Fibroblast of skin of right biceps (primary cell): ENCODE measurements at places on chromosomes 1 and 21.

- DNase-seq = peak; percentile 79
Measured at GRCh38 chr1:231951374-231951773, 324.8 kb downstream of the DISC1 start.

- no peak for DNase-seq
Measured at GRCh38 chr21:41369920-41370839, 8.4 kb downstream of the MX2 start.

- no peak for DNase-seq
Measured at GRCh38 chr1:6352138-6352563, 41.4 kb downstream of the ACOT7 start.

DNA sequence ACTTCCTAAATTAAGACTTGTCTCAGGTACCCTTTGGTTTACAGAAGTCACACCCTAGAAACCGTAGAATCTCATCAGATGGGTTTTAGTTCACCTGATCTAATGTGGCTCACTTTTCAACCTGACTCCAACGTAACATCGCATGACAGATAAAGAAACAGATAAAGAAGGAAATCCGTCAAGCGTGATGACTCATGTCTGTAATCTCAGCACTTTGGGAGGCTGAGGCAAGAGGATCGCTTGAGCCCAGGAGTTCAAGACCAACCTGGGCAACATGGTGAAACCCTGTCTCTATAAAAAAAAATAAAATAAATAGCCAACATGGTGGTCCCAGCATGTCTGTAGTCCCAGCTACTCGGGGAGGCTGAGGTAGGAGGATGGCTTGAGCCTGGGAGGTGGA is 97.3 kb downstream of the SPSB1 start:
- no peak for DNase-seq

DNA sequence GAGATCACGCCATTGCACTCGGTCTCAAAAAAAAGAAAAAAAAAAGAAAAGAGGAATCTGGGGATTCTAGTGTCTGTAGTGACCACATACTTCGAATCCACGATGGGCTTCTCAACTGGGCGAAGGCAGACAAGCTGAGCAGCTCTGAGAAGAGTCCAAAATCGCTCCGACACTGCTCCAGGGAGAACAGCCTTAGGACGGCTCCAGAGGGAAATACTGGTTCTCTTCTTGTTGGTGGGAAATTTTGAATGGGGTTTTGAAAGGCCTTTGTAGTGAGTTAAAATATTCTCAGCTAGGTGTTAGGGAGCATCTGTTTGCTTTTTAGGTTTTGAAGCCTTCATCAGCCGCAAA is 18.3 kb upstream of the HJV start:
- DNase-seq = no peak

DNA sequence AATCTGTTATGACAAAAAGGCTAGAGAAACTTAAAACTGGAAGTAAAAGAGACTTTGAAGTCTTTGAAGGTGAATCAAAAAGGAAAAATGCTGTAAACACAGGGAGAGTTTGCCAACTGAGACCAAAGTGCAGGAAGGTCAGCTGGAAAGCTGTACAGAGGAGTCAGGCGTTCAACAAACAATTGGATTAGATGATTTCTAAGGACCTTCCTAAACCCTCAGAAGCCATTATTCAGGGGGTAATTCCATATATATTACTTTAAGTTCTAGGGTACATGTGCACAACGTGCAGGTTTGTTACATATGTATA is 156.8 kb downstream of the ZBTB18 start:
- no peak for DNase-seq

GRCh38 chr1:8862528-8862927 is 16.0 kb downstream of the ENO1 start:
- DNase-seq = no peak

- DNase-seq = no peak
Measured at GRCh38 chr1:75396745-75397144, 214.2 kb downstream of the SLC44A5 start.

- peak; percentile 7 for DNase-seq
Measured at GRCh38 chr1:58047265-58047858, 499.2 kb downstream of the OMA1 start.

GRCh38 chr1:241957692-241958494 is at the start of gene BECN2:
Gene BECN2 (plus strand): TSS chr1:241957767. CDS start chr1:241957767, 0 bp downstream.
- DNase-seq = no peak

DNA sequence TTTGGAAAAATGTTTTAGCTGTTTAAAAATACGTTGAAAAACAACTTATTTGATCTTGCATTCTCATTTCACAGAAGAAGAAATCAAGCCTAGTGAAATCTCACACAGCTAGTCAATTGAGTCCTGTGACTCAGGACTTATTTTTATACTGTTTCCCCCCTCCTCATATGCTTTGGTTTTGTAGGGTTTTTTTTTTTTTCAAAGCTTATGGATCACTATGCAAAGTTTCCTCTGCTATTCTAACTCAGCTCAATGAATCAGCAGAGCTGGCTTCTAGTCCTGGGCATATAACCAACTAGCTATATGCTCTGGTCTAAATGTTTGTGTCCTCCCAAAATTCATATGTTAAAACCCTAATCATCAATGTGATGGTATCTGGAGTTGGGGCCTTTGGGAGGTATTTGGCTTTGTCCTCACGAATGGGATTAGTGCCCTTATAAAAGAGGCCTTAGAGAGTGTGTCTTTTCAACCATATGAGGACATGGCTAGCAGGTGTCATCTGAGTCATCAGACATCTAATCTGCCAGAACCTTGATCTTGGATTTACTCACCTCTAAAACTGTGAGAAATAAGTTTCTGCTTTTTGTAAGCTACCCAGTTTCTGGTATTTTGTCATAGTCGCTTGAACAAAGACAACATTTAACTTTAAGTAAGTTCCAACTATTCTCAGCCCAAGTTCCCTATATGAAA is 317.2 kb upstream of the C1orf87 start:
- DNase-seq = no peak

DNA sequence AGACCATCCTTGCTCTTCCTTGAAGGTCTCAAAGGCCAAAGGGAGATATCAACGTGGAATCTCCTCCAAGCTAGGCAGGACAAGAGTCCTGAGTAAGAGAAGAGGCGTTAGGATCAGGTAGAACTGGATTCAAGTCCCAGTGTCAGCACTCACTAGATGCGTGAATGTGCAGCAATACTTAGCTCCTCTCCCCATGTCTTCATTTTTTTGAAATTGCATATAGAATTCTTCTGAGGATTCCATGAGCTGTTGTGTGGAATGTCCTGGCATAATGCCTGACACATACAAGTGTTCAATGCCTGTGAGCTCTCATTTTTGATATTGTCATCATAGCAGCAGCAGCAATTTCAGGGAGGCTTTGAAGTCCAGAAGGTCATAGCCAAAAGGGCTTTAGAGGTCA is 333.2 kb downstream of the KCNH1 start:
- DNase-seq = peak; percentile 42

- DNase-seq = peak; percentile 11
Measured at GRCh38 chr1:24193046-24193445, 6.0 kb upstream of the IFNLR1 start.

DNA sequence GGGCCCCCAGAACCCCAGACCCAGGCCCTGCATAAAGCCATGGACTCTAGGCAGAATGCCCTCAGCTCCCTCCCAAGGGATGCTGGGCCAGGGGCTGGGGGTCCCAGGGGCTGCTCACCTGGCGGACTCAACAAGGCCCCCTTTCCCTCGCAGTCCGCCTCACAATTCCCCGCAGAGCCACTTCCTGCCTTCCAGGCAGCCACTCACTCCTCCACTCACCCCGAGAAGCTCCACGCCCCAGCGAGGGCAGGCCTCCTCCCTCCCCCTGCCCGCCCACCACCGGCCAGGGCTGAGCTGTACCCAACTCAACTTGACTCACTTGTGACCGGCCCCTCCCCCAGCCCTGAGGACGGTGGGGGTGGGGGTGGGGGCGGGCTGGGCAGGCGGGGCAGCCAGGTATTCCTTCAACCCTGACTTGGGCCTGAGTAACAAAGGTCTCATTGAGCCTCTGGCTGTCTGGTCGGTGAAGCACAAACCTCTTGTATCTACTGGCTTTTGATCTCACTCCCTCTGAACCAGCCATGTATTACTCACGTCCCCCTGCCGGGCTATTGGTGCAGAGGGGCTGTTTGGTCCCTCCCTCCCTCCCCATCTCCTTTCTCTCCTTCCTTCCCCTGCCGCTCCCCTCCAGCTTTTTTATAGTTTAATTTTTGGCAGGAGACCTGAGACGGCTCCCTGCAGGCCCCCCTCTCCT is 5.9 kb downstream of the BLACAT1 start:
- DNase-seq = peak; percentile 70

DNA sequence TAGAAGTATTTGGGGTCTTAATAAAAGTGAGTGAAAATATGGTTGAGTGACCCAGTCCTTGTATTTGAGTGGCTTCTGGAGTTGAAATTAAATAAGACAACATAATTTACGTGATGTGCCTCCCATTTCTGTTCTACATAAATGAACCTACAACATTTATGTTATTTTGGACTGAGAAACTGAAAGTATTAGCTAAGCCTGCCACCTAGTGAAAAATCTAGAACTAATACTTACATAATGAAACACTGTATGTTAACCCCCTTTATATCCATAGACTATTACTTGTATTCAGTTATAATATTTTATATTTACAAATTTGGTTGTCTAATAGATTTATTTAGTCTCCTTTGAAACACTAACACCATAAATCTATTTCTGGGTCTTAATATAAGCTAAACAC is 298.9 kb downstream of the KCNT2 start:
- peak; percentile 40 for DNase-seq

DNA sequence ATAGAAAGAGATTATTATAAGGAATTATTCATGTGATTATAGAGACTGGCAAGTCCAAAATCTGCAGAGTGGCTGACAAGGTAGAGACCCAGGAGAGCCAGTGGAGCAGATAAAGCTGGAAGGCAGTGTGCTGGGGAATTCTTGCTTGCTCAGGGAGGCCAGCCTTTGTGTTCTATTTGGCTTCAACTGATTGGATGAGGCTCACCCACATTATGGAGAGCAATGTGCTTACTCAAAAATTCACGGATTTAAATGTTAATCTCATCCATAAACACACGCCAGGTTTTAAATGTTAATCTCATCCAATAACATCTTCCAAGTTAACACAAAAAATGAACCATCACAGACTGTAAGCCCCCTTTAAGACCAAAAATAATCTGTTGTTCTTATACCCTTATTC is 30.2 kb upstream of the PHGDH start:
- DNase-seq = no peak

DNA sequence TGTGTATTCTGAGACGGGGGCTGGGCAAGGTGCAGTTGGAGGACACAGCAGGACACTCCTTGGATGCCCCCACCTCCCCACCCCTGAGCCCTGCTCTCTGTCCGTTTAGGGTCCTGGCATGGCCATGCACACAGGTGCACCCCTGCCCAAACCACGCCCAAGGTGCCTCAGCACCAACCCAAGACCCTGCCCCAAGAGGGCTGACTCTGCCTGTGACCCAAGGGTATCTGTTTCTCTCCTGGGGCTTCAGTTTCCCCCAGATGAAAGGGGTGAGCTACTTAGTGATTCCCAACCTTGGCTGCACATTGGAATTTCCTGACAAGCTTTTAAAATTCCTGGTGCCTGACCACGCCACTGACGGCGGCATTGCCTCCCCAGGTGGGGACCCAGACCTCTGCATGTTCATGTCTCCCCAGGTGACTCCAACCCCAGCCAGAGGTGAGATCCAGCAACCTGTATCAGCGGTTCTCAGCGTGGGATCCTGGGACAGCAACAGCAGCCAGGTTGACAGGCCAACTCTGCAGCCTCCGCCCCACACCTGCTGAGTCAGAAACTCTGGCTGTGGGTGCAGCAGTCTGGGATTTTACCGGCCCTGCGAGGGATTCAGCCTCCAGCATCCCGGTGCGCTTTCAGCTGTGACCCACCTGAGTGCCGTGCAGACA is 483.4 kb downstream of the NPHP4 start:
- DNase-seq = no peak

DNA sequence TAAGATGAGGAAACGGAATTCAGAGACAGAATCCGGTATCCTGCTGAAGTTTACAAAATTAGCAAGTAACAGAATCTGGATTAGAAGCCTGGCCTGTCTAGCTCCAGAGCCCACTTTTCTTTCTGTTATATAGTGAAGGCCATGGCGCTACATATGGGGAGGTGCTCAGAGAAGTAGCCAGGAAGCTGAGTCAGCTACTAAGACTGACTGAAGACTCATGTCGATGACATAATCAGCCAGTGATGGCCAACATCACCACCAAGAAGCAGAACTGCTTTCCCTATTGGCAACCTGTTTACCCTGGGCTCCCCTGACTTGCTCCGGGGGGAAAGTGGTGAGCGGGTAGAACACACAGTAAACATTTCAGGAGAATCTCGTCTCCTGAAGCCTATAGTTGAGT is 18.8 kb downstream of the LRRC52 start:
- peak; percentile 31 for DNase-seq

- no peak for DNase-seq
Measured at GRCh38 chr1:245984390-245985155, 522.5 kb downstream of the SMYD3 start.

DNA sequence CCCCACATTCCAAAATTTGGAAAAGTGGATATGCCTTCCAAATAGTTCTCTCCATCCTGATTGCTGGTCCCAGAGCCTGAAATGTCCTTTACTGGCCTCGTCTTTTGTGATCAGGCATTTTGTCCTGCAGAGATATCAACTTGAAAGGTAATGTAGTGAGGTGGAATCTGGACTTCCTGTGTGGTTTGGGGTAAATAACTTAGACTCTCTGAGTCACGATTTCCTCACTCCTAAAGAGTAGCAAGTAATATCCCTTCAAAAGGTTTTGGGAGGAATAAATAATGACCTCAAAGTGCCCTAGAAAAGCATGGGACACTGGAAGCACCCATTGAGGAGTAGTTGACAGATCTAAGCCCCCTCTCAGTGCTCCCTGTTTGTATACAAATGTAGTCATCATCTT is 426.6 kb downstream of the OMA1 start:
- no peak for DNase-seq

- peak; percentile 2 for DNase-seq
Measured at GRCh38 chr1:55127827-55128343, 87.3 kb downstream of the USP24 start.

- DNase-seq = peak; percentile 81
Measured at GRCh38 chr21:41956926-41957729, 3.3 kb upstream of the C2CD2 start.

DNA sequence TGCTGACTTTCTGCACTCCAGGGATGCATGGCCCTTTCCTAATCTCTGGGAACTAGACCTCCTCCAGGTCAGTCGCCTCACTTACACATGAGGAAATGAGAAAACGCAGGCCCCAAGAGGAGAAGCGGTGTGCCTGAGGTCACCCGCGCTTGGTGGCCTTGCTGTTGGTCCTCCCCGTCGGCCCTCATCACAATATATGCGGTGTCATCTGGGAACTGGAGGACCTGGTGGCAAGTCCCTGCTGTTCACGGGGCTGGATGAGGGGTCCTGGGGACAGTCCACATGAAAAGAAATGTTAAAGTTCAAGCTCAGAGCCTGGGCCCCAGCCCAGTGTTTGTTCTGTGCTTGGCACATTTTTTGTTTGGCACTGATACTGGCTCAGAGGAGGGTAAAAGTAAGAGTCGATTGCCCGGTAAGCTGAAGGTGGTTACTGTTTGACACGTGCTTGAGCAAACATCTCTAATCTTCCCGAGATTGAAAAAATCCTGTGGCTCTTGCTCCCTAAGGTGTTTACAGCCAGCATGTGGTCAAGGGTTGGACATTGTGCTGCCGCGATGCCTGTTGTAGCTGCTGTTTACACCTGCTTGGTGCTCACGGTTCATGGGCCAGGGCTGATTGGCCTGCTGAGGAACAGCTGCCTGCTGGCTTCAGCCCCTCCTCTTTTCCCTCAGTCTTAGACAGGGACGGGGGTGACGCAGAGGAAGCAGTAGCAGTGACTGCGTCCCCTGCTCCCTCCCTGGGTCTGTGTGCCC is 5.2 kb downstream of the COQ8A start:
- no peak for DNase-seq
